ENCODE measurements at places on chromosomes 3 and 15.

GRCh38 chr3:34109846-34110245 lies 311.4 kb downstream of the PDCD6IP start:
- no peak for DNase-seq

- no peak for DNase-seq
These were observed 8.8 kb upstream of the NPHP3 start for GRCh38 chr3:132730891-132731580.

GRCh38 chr15:96255599-96255998 lies 74.9 kb upstream of the NR2F2 start:
- no peak for DNase-seq

GRCh38 chr3:106717178-106717780 lies 660.0 kb upstream of the CCDC54 start:
- DNase-seq = no peak

DNA sequence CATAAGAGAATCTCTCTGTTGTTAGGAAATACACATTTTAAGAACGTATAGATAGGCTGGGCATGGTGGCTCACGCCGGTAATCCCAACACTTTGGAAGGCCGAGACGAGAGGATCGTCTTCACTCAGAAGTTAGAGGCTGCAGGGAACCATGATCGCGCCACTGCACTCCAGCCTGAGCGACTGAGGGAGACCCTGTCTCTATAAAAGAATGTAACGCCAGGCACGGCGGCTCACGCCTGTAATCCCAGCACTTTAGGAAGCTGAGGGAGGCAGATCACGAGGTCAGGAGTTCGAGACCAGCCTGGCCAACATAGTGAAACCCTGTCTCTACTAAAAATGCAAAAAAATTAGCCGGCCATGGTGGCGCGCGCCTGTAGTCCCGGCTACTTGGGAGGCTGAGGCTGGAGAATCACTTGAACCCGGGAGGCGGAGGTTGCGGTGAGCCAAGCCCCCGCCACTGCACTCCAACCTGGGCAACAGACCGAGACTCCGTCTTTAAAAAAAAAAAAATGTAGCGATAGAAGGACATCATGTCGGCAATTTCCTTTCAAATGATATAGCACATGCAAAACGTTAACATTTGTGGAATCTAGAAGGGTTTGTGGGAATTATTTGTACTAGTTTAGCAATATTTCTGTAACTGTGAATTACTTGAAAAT lies 730 bp upstream of the RPL14 start:
- DNase-seq = no peak

DNA sequence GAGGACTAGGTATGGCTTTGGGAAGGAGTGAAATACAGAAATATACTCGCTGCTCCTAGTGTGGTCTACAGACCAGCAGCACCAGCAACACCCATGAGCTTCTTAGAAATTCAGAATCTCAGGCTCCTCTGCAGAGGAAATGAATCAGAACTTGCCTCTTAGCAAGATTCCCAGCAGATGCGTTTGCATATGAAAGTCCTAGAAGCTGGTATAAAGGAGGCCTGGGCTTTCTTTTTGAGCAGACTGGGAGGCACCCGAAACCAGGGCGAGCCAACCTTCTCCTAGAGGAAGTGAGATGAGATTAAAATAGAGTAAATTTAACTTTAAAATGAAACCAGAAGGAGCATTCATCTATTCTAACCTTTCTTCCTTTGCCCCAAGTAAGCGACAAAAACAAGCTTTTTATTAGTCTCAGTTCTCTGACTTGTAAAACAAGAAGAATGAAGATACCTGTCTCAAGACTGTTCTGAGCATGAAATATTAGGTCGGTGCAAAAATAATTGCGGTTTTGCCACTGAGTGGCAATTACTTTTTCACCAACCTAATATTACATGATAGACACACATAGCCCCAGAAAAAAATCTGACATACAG lies 140.0 kb downstream of the PDZRN3 start:
- no peak for DNase-seq

DNA sequence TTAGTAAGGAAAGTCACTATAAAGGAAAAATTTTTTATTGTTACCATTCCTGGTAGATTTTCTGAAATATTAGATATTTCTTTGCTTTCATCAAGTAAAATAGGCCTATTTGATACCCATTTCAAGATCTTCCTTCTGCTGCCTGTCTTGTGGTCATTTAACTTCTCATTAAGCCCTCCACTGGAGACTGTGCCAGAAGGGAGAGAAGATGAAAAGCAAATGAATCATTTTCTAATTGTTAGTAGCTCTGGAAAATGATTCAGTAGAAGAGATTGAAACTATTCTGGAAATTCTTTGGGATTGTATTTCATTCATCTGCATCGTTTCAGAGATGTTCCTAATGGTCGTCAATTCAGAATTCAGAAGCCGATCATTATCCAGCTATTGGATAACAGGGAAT lies 3.2 kb downstream of the KCTD6 start:
- no peak for DNase-seq

Data from central memory CD8-positive, alpha-beta T cell (primary cell).